Activated CD8-positive, alpha-beta memory T cell treated with anti-CD3 and anti-CD28 coated beads for 1 hour (primary cell): ENCODE measurements at places on chromosomes 16 and 17.

DNA sequence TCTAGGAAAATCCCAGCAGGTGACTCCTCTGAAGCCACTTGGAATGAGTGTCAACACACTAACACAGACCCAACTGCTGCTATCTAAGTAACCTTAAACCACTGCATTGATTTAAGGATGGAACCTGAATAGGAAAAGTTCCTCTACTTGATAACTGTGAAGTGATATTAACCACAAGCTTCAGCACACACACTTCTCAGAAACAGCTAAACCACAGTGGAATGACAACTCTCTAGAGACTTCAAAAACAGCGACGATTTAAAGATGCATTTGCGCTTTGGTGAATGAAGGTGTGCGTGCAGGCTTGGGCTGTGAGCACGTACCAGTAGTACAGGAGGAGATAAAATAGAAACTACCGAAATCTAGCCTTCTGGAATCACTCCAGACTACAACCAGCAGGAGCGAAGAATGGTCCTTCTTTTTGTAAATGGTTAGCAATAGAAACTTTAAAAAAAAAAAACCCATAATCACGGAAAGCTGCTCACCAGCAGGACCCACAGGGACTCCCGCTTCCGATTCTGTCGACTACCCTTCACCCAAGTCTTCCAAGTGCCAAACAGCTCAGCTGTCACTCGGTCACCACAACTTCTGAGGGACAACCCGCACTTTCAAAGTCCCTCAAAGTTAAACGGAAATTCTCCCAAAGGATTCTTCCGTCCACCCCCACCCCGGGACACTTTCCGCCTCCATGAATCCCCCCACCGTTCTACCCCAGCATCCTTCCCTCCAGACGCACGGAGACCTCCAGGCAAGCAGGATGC lies 137.7 kb upstream of the CORO6 start:
- DNase-seq, result no peak

DNA sequence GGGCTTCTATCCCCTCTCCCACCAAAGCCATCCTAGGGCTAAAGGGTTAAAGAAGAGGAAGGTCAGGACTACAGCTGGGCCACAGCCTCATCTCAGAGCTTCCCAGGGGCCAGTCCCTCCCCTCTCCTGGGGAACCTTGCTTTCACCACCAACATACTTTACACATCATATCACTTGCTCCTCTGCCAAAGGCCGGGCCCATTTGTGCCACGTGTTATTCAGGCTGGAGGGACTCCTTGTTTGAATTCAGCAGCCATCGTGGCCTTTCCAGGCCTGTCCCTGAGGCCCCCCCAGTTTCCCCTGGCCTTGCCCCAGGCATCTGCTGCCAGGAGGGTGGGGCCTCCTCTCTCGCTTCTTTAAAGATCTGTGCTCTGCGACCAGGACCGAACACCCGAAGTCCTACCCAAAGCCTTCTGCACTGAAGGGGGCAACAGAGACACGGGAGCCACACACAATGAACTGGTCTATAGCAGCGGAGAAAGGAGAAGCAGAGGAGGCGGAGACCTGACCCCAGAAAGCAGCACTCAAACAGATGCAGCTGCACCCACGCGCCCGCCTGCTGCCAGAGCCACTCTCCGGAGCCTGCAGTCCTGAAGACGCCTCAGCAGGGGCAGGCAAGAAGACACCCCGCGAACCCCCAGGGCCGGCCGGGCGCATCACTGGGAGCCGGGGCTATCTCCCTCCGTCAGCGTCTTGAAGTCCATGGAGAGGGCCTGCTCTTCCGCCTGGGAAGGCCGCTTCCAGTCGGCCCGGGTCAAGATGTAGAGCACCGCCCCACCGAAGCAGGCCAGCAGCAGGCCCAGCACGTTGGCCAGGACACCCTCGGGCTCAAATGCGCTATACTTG lies 12.1 kb downstream of the CYB561 start:
- no peak for DNase-seq

GRCh38 chr17:81471818-81472456 lies 40.7 kb downstream of the ACTG1 start:
- no peak for DNase-seq

- no peak for DNase-seq
Measured at GRCh38 chr16:28542646-28543045, 3.9 kb upstream of the NUPR1 start.

DNA sequence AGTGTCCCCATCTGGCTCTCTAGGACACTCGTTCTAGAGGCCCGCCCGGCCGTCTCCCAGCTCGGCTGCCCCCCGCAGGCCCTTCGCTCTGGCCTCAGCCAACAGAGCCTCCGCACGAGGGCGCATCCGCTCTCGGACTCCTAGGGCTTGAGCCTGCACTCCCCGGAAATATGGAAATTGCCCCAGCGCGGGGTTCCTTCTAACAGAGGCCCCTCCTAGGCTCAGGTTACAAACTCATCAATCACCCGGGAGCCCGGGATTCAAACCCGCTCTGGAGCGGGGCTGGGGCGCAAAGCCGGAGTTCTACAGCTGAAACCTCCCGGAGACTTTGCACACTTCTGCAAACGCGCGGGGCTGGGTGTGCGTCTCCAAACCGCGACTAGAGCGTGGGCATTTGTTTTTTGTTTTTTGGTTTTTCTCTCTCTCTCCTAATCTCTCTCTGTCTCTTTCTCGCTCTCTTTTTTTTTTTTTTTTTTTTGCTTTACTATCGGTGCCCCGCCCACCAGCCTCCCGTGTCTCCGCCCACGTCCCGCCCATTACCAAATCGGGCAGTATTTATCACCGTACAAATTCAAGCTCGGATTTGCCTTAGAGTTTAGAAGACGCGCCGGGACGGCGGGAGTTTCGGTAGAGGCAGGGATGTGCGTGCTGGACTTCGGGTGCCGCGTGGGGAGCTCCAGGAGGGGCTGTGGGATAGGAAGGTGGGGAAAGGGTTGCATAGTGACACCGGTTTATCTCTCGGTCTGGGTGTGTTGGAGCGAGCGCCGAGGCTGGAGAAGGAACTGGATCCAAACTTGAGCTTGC lies 2.4 kb upstream of the FOXL1 start:
- DNase-seq, result no peak

DNA sequence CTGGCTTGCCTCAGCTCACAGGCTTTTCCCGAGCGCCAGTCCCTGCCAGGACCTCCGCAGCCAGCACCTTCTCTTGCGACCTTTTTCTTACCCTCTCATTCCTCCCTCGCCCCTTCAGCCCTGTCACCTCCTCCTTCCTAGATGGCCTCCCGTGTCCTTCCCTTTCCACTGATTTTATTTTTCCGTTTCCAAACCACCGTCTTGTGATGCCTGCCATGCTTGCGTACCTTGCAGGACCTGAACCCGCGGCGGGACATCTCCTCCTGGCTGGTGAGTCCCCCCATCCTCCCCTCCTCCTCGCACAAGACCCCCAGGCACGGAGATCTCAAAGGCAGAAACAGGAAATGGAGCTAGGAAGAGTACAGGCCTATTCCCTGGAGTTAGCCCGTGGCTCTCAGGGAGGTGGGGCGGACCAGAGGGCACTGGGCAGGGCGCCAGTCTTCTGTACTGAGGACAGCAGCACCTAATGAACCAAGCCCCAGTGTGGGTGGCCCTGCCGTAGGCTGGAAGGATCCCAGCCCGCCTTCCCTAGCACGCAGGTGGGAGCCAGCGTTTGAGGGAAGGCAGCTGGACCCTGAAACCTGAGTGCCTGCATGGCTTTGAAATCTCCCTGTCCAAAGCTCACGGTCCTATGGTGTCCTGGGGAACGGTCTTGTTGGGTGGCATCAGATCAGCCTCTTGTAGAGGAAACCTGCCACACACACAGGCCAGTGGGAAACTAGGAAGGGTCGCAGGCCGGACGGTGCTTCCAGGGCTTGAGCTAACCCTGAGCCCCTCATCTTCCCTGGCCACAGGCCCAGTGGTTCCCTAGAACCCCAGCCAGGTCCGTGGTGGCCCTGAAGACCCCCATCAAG lies 612 bp downstream of the CISD3 start:
- no peak for DNase-seq

DNA sequence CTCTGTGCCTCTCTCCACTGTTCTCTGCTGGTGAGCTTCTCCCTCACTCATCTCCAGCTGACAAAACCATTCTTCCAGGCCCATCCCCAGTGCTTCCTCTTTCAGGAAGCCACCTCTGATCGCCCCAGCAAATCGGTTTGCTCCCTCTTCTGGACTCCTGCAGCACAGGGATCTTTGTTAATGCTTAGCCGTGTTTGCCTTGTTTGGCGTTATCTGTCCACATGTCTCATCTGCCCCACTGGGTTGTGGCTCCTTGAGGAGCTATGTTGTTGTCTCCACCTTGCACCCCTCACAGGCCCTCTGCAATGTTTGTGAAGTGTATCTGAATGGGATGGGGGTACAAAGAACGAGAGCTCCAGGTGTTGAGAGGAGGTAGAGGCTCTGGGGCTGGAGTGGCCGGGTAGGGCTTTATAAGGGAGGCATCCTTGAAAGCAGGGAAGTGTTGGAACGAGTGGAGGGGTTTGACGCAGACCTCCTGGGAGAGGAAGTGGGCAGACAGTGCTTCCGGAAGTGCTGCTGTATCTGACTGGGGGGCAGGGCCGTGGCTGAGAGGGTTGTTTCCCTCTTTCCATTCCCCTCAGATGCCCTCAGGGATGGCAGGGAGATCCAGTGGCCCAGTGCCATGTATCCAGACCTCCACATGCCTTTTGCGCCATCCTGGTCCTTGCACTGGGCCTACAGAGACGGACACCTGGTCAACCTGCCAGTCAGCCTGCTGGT lies 27.8 kb downstream of the CASKIN2 start:
- no peak for DNase-seq

GRCh38 chr17:66634193-66634592 lies 200.7 kb upstream of the CACNG5 start:
- DNase-seq, result no peak

- DNase-seq, result no peak
Measured at GRCh38 chr16:84607694-84608093, 10.2 kb downstream of the COTL1 start.

DNA sequence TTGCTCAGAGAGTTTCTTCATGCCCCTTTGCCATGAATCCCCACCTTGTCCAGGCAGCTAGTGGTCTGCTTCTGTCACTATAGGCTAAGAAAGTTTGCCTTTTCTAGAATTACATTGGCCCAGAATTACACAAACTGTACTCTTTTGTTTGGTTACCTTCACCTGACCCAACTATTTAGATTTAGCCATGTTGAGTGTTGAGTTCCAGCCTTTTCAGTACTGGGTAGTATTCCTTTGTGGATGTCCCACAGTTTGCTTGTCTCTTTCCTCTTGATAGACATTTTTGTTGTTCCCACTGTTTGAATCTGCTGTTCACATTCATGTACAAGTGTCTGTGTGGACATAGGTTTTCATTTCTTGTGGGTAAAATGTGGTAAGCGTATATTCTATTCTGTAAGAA lies 22.3 kb downstream of the USP10 start:
- DNase-seq, result no peak

DNA sequence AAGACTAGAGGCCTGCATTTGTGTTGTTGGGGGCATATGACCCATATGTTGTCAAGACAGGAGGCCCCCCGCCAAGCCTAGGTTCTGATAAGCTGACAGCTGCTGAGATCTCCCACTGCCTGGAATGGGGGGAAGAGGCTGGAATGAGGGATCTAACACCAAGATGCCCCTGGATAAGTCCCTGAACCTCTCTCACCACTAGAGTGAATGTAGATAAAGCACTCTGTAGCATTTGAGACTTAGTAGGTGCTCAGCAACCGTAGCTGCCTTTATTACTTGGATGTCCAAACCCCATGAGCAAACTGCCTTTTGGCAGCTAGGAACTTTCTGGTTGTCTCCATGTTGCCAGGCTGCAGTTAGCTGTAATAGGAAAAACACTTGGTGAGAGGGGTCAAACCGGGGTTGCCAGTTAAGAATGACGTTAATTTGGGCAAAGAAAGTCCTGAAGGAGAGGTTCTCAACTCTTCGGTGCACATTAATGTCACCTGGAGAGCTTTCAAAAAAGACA lies 4.4 kb upstream of the RASL10B start:
- DNase-seq, result no peak

DNA sequence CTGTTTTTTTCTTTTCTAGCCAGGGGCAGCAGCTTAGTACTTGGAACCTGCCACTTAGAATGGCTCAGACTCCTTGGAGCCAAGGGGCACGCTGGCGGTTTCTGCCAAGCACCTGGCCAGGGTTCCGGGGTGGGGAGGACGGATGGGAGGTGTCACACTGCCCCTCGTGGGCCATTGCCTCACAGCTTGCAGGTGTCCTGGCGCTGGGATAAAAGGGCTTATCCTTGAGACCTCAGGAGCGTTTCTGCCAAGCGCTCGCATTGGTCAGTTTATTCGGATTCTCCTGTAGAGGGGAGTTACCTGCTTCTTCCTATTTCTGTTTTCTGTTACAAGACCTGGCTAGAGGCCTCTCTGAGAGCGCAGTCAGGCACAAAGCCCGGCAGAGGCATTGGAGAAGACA lies 234.6 kb downstream of the MSI2 start:
- no peak for DNase-seq

DNA sequence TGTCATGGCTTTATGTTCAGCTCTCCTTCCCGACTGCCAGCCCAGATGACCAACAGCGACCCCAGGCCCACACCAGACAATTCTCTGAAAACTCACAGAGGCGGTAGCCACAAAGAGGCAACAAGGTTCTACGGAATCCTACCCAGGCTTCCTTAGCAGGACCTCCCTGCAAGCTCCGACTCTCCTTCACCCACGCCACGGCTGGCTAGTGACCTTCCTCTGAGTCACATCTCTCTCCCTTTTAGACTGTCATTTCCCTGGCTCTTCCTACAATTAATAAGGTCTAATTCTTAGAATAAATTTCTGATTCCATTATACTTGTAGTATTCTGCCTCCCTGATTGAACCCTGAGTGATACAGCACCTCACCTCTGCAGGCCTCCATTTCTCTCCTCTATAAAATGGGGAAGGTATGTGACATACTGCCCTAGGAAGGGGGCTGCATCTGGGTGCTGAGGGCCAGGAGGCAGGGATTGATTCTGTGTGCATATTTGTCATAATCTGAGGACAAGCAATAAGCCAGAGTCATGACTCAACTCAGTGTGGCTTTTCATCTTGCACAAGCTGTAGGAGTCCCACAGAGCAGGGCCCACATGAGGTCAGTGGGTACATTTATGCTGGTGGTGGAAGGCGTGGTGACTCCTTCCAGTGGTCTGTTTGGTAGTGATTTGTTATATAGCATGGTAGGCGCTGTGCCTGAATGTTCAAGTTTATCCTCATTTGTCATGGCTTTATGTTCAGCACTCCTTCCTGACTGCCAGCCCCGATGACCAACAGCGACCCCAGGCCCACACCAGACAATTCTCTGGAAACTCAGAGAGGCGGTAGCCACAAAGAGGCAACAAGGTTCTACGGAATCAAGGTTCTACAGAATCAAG lies 46.2 kb downstream of the SMPD3 start:
- DNase-seq, result no peak

- DNase-seq, result no peak
Measured at GRCh38 chr17:8408371-8408770, 10.7 kb upstream of the RNF222 start.

DNA sequence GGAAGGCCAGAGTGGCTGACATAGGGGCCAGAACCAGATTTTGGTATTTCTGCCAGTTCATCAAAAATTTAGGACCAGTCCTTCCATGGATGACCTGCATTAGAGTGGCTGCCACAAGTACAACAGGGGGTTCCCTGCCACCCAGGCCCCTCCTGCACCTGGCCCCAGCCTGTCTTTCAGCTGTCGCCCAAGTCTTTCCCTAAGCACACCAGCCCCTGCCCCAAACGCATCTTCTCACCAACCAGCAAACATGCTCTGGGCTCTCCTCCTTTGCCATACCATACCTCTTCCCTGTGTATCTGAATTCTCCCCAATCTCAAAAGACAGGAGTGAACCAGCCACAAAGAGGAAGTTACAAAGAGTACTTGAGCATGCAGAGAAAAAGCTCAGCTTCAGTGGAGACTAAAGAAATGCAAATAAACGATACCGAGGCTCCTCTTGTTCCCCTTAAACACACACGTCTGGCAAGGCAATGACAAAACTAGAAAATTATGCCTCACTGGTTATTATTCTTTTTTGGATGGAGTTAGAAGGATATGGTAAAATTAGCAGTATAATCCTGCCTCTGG lies 130.6 kb downstream of the DYNLRB2 start:
- no peak for DNase-seq
